Mucosa of gallbladder (tissue), 1 donor: ENCODE measurements at places on chromosomes 5 and 9. TPM values are rescaled to one million over a fixed set of nuclear protein-coding genes. Genes with fewer than 3 reads are reported as not detected.

DNA sequence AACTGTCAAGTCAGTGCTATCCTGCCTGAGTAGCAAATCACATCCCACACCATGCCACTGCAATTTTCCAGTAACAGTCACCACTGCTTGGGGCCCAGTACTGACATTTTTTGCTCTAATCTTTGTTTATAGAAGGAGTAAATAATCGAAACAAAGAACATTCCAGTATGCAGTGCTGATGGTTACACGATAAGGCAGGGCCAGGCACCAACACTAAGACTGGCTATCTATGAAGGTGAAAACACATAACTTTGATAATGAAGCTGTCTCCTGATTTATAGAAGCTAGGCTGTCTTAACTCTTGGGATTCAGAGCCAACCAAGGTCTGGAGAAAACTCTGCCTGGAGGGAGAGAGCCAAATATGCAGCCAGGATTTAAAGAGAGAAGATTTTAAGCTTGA, 365.3 kb downstream of the BNC2 start:
- no peak for DNase-seq

- DNase-seq: no peak
Observed at GRCh38 chr9:97933297-97933998, 4.5 kb downstream of the HEMGN start.

GRCh38 chr5:163105456-163105855, 331.9 kb upstream of the CCNG1 start:
- no peak for DNase-seq

GRCh38 chr5:68961762-68962161, 132.1 kb upstream of the SLC30A5 start:
- no peak for DNase-seq

- no peak for DNase-seq
Observed at GRCh38 chr9:3955305-3955687, 344.6 kb downstream of the GLIS3 start.

GRCh38 chr5:75660678-75661465, 49.6 kb downstream of the ANKDD1B start:
- no peak for DNase-seq

The RASEF gene
- total RNA-seq: 30.3 TPM

The PRR7 gene
- total RNA-seq: 7.8 TPM

The ANXA2R gene
- total RNA-seq: 2.8 TPM

The ACOT12 gene
- 0.75 TPM for total RNA-seq

The NR6A1 gene
- total RNA-seq: 3.2 TPM
